ENCODE measurements at places on chromosomes 11 and 22.

DNA sequence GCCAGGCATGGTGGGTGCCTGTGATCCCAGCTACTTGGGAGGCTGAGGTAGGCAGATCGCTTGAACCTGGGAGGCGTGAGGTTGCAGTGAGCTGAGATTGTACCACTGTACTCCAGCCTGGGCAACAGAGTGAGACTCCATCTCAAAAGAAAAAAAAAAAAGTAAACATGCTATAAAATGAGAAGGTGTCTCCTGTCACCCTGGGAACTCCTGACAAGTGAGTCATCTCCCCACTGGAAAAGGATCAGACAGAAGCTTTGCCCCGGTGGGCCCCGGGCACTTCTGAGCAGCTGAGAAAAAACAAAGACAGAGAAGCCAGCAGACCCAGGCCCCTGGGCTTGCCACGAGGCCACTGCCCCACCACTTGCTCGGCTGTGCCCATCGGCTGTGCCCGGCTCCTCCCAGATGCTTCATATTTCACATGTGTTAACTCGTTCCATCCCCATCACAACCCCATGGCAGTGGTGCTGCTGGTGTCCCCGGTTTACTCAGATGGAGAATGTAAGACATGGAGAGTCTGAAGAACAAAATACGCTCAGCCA is 22.3 kb downstream of the TTLL1 start:
- no peak for DNase-seq
- H3K27ac ChIP-seq: no peak overlapping the region
- H3K4me1 ChIP-seq: peaks cover 2% of the 10 kb centered on the region
- no peak overlapping the region for H3K4me3 ChIP-seq

GRCh38 chr22:42696331-42696967 is 24.2 kb downstream of the A4GALT start:
- DNase-seq: no peak
- H3K27me3 ChIP-seq: no peaks in the 10 kb centered on the region
- no peak overlapping the region for H3K4me3 ChIP-seq

DNA sequence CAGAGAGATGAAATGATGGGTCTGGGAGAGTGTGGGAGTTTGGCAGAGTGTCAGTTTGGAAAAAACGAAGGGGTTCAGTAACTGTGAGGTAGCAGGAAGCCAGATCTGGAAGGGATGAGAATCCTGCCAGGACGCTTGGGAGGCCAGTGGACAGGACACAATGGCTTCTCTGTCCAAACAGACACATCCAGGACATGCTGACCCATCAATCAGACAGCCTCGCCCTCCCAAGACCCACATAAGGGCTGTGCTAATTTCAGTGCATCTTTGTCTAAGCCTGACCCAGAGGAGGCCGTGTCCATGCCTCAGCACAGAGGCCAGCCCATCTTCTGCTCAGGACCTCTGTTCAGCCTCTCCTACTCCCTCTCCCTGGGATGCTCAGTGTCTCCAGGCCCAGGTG is 576.5 kb upstream of the B3GAT1 start:
- DNase-seq: no peak
- no peak overlapping the region for H3K4me3 ChIP-seq
- peaks cover 3% of the 10 kb centered on the region for H3K36me3 ChIP-seq
- H3K27me3 ChIP-seq: peaks cover 62% of the 10 kb centered on the region

- peaks cover 19% of the 10 kb centered on the region for H3K27me3 ChIP-seq
- H3K27ac ChIP-seq: no peak overlapping the region
- H3K4me1 ChIP-seq: no peaks in the 10 kb centered on the region
- no peak for DNase-seq
Measured at GRCh38 chr11:103624708-103625623, 411.5 kb upstream of the DDI1 start.

- no peak overlapping the region for H3K4me3 ChIP-seq
- peak overlapping the region; percentile 57 for H3K27ac ChIP-seq
- no peak for DNase-seq
- peaks cover 17% of the 10 kb centered on the region for H3K4me1 ChIP-seq
Measured at GRCh38 chr22:37129866-37130441, 19.8 kb downstream of the IL2RB start.

DNA sequence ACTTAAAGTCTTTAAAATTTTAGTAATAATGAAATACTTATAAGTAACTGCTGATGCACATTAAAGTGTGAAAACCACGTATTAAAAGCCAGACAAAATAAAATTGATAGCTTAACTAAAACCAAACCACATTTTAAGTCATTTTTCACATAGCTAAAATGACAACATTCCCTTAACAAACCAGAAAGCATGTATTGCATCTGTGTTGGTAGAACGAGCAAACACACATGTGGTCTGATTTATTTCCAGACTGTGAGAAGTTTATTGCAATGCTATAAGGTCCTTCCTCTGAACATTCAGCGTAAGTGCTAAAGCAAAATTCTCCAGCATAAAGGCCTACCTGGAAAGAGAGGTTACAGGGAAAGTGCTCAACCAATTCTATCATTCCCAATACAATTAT is 57.8 kb downstream of the ARHGAP20 start:
- no peaks in the 10 kb centered on the region for H3K4me1 ChIP-seq
- H3K27me3 ChIP-seq: peaks cover 13% of the 10 kb centered on the region
- no peaks in the 10 kb centered on the region for H3K36me3 ChIP-seq
- DNase-seq: no peak
- no peak overlapping the region for H3K27ac ChIP-seq
- H3K4me3 ChIP-seq: no peak overlapping the region

- H3K36me3 ChIP-seq: peaks cover 26% of the 10 kb centered on the region
- no peak overlapping the region for H3K4me3 ChIP-seq
- H3K27ac ChIP-seq: no peak overlapping the region
- H3K27me3 ChIP-seq: no peaks in the 10 kb centered on the region
- no peak for DNase-seq
Measured at GRCh38 chr11:71481101-71481960, 28.3 kb downstream of the NADSYN1 start.

- no peaks in the 10 kb centered on the region for H3K4me1 ChIP-seq
- H3K36me3 ChIP-seq: no peaks in the 10 kb centered on the region
- H3K27me3 ChIP-seq: no peaks in the 10 kb centered on the region
Measured at GRCh38 chr11:100719809-100720221, 32.7 kb downstream of the ARHGAP42 start.

GRCh38 chr11:662689-663274 is 25.7 kb downstream of the DRD4 start:
- H3K27ac ChIP-seq: no peak overlapping the region
- H3K4me1 ChIP-seq: peaks cover 7% of the 10 kb centered on the region
- no peaks in the 10 kb centered on the region for H3K36me3 ChIP-seq
- no peaks in the 10 kb centered on the region for H3K27me3 ChIP-seq
- DNase-seq: no peak
- H3K4me3 ChIP-seq: no peak overlapping the region

- no peak for DNase-seq
- no peaks in the 10 kb centered on the region for H3K27me3 ChIP-seq
- H3K36me3 ChIP-seq: peaks cover 7% of the 10 kb centered on the region
- H3K4me1 ChIP-seq: peaks cover 65% of the 10 kb centered on the region
Measured at GRCh38 chr11:44593251-44593650, 27.8 kb downstream of the CD82 start.

GRCh38 chr22:26939466-26939865 is 282.1 kb downstream of the MIAT start:
- H3K36me3 ChIP-seq: no peaks in the 10 kb centered on the region
- no peak overlapping the region for H3K4me3 ChIP-seq
- no peak overlapping the region for H3K27ac ChIP-seq
- peaks cover under 1% of the 10 kb centered on the region for H3K27me3 ChIP-seq
- H3K4me1 ChIP-seq: no peaks in the 10 kb centered on the region
- no peak for DNase-seq

- no peaks in the 10 kb centered on the region for H3K36me3 ChIP-seq
- H3K27ac ChIP-seq: no peak overlapping the region
- DNase-seq: no peak
- no peaks in the 10 kb centered on the region for H3K4me1 ChIP-seq
- H3K27me3 ChIP-seq: peaks cover 7% of the 10 kb centered on the region
Measured at GRCh38 chr22:34886391-34886790, 179.6 kb upstream of the ISX start.

GRCh38 chr11:131809203-131809918 is 438.9 kb downstream of the NTM start:
- no peak for DNase-seq
- no peak overlapping the region for H3K27ac ChIP-seq
- no peak overlapping the region for H3K4me3 ChIP-seq
- peaks cover 2% of the 10 kb centered on the region for H3K36me3 ChIP-seq
- no peaks in the 10 kb centered on the region for H3K27me3 ChIP-seq

DNA sequence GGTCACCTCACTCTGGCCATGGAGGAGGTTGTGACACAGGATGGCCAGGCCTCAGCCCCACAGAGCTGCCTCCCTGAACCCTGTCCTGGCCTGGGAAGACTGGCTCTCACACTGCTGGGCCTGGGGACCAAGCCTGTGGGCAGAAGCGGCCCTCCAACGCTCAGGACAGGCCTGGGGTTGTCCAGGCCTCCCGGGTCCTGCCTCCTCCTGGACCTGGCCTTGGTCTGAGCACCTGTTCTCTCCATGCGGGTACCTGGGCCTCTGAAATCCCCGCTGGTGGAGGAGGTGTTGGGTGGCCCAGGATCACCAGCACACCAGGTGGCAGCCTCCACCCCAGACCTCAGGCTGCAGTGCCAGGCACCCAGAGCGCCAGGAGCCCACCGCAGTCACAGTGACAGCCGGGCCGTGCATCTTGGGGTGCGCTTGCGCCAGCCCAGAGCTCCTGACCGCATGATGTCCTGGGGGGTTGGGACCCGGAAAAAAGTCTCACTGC is 16.1 kb upstream of the PIM3 start:
- H3K4me3 ChIP-seq: no peak overlapping the region
- no peaks in the 10 kb centered on the region for H3K36me3 ChIP-seq
- peaks cover 9% of the 10 kb centered on the region for H3K4me1 ChIP-seq
- H3K27me3 ChIP-seq: no peaks in the 10 kb centered on the region

- no peaks in the 10 kb centered on the region for H3K36me3 ChIP-seq
- H3K27me3 ChIP-seq: peaks cover 41% of the 10 kb centered on the region
- H3K4me1 ChIP-seq: no peaks in the 10 kb centered on the region
- no peak overlapping the region for H3K27ac ChIP-seq
Measured at GRCh38 chr11:102914238-102915043, 39.7 kb upstream of the MMP12 start.

DNA sequence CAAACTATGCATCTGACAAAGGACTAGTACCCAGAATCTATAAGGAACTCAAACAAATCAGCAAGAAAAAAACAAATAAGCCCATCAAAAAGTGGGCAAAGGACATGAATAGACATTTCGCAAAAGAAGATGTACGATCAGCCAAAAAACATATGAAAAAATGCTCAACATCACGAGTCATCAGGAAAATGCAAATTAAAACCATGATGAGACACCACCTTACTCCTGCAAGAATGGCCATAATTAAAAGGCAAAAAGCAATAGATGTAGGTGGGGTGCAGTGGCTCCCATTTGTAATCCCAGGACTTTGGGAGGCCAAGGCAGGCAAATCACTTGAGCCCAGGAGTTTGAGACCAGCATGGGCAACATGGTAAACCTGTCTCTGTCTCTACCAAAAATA is 10.4 kb upstream of the OR10V1 start:
- no peak overlapping the region for H3K27ac ChIP-seq
- H3K4me3 ChIP-seq: no peak overlapping the region
- peaks cover 27% of the 10 kb centered on the region for H3K27me3 ChIP-seq
- H3K36me3 ChIP-seq: no peaks in the 10 kb centered on the region

- peaks cover 25% of the 10 kb centered on the region for H3K27me3 ChIP-seq
- DNase-seq: no peak
- peaks cover 4% of the 10 kb centered on the region for H3K4me1 ChIP-seq
- peaks cover 2% of the 10 kb centered on the region for H3K36me3 ChIP-seq
- H3K27ac ChIP-seq: no peak overlapping the region
Measured at GRCh38 chr11:8768625-8769333, 86.2 kb downstream of the RPL27A start.

GRCh38 chr11:99509863-99510262 is 489.1 kb downstream of the CNTN5 start:
- H3K27me3 ChIP-seq: no peaks in the 10 kb centered on the region
- H3K4me1 ChIP-seq: no peaks in the 10 kb centered on the region
- no peaks in the 10 kb centered on the region for H3K36me3 ChIP-seq
- H3K4me3 ChIP-seq: no peak overlapping the region
- DNase-seq: no peak

DNA sequence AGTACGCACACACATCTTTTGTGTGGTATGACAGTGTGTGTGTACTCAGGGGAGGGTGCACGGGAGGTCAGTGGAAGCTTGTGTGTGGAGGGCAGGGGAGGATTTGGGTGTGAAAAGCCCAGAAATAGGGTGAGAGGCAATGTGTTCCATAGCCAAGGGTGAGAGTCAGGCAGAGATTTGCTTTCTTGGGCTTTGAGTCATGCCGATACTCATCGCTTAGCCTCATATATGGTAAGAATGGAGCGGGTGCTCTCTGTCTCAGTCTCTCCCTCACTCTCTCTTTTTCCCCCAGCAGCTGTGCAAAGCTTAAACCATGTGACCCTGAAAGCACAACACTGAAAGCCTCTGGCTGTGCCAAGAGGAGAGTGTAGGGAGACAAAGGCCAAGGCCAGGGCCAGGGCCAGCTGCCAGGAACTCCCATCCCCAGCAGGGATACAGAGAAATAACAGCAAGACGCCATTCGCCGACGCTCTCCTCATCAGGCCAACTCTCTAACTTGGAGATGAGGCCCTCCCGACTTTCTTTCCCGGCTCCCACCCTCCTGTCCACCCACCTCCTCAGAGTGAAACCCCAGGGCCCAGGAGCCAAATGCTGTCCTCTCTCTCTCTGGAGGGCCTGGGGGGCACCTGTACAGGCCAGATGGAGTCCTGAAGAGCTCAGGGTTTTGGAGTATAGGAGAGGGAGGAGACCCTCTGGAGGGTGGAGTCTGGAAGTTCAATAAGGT is 20.3 kb upstream of the MICAL3 start:
- no peak for DNase-seq
- H3K4me1 ChIP-seq: no peaks in the 10 kb centered on the region
- H3K36me3 ChIP-seq: no peaks in the 10 kb centered on the region
- H3K27me3 ChIP-seq: peaks cover 5% of the 10 kb centered on the region
- no peak overlapping the region for H3K27ac ChIP-seq

GRCh38 chr11:67635231-67635521 is 4.4 kb downstream of the TBX10 start:
- peaks cover 5% of the 10 kb centered on the region for H3K27me3 ChIP-seq
- peaks cover 15% of the 10 kb centered on the region for H3K4me1 ChIP-seq
- no peak overlapping the region for H3K27ac ChIP-seq
- DNase-seq: no peak
- no peaks in the 10 kb centered on the region for H3K36me3 ChIP-seq
- H3K4me3 ChIP-seq: no peak overlapping the region
